HCT116 (cell line): ENCODE measurements at places on chromosomes 11 and 22. TPM values are rescaled to one million over a fixed set of nuclear protein-coding genes. Genes with fewer than 3 reads are reported as not detected.

DNA sequence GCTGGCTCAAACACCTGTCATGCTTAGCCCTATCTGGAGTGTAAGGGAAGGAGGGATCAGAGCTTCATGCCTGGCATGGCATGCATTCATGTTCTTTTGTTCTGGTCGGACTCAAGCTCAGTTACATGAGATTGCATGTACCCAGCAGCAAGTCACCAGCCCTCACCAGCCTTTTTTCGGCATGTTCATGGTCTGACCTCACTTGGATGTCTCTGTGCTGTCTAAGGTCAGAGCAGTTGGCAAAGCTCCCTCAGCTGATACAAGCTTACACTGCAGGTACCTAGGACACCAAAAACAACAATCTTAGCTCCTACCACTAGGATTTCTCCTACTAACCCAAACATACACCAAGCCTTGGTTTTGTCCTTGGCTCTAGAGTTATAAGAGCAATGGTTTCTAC is 152.6 kb downstream of the BARX2 start:
- no peak overlapping the region for H3K27ac ChIP-seq
- no peak for DNase-seq
- no peaks in the 10 kb centered on the region for H3K27me3 ChIP-seq
- no peaks in the 10 kb centered on the region for H3K36me3 ChIP-seq
- no peaks in the 10 kb centered on the region for H3K4me1 ChIP-seq

DNA sequence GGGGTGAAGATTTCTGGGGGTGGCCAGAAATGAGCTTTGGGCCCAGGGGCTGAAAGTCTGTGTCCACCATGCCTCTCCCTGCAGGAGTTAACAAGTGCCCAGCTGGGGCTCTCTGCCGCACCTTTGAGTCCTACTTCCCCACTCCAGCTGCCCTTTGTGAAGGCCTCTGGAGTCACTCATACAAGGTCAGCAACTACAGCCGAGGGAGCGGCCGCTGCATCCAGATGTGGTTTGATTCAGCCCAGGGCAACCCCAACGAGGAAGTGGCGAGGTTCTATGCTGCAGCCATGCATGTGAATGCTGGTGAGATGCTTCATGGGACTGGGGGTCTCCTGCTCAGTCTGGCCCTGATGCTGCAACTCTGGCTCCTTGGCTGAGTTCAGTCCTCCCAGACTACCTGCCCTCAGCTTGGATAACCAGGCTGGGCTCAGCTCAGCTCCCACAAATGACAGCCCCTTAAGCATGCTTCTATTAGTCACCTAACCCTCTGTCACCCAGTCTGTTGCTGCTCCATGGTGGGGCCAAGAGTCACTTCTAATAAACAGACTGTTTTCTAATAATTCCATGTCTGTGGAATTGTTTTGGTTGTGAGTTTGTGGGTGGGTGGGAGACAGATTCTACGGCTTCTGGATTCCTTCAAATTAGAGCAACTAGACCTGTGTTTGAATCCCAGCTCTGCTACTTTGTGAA is 3.0 kb upstream of the INPPL1 start:
- no peak for DNase-seq
- no peaks in the 10 kb centered on the region for H3K27me3 ChIP-seq
- peaks cover 21% of the 10 kb centered on the region for H3K4me1 ChIP-seq
- no peak overlapping the region for H3K4me3 ChIP-seq
- H3K36me3 ChIP-seq = no peaks in the 10 kb centered on the region

GRCh38 chr22:31987218-31987617 is 42.9 kb downstream of the YWHAH start:
- no peak overlapping the region for H3K4me3 ChIP-seq
- DNase-seq = no peak
- H3K4me1 ChIP-seq = no peaks in the 10 kb centered on the region
- no peaks in the 10 kb centered on the region for H3K36me3 ChIP-seq
- H3K27me3 ChIP-seq = no peaks in the 10 kb centered on the region; the same call in 1 of the 2 replicates

DNA sequence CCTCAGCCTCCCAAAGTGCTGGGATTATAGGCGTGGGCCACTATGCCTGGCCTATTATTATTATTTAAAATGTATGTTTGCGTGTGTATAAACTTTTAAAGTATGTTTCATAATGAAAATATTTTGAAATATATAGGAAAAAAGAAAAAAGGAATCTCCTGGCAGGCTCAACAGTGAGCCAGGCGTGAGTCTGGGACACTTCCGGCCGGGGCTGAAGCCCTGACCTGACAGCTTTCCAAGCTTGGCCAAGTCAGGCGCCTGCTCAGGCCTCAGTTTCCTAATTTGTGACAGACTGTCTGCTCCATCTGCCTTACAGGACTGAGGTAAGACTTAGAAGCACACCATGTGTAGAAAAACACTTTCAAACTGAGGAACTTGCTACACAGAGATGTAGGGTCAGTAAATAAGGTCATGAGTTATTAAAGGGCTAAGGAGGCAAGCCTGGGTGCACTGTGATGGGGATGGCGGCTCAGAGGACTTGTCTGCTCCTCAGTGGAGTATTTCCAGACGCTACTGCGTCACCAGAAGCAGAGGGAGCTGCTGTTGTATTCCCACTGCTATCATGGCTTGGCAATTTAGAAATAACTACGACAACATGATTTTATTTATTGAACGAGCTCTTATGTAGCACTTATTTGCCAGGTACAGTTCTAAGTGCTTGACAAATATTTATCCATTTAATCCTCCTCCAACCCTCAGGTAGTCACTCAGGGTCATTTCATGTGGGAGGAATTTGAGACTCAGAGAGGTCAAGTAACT is 100.1 kb downstream of the PRR5L start:
- no peak overlapping the region for H3K27ac ChIP-seq
- no peak overlapping the region for H3K4me3 ChIP-seq
- DNase-seq = no peak

- H3K27ac ChIP-seq = peak overlapping the region; percentile 70
- peak overlapping the region; percentile 34 for H3K4me3 ChIP-seq
- peaks cover 65% of the 10 kb centered on the region for H3K4me1 ChIP-seq
- H3K36me3 ChIP-seq = peaks cover 12% of the 10 kb centered on the region
- no peaks in the 10 kb centered on the region for H3K27me3 ChIP-seq
Observed at GRCh38 chr11:65551572-65552387, 6.4 kb downstream of the LTBP3 start.

DNA sequence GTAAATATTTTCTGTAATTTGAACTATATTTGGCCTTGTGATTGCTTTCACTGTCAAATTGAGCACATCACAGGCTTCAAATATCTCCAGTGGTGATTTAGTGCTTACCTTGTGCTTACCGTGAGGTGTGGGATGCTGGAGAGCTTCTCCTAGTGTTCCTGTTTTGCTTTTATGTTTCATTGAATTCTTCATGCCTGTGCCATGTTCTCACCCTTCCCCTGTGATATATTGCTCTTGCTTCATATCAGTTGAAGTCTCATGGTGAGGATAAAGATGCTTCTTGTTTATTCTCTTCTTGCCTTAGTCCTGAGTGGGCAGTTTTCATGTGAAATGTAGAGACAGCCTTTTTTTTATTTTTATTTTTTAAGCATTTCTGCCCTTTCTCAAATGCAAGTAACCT is 198.0 kb upstream of the PDGFD start:
- H3K27ac ChIP-seq = no peak overlapping the region
- H3K4me1 ChIP-seq = no peaks in the 10 kb centered on the region
- no peaks in the 10 kb centered on the region for H3K27me3 ChIP-seq
- DNase-seq = no peak
- H3K36me3 ChIP-seq = no peaks in the 10 kb centered on the region
- H3K4me3 ChIP-seq = no peak overlapping the region

- H3K36me3 ChIP-seq = no peaks in the 10 kb centered on the region
- H3K27me3 ChIP-seq = peaks cover 23% of the 10 kb centered on the region; the same call in 1 of the 2 replicates
- DNase-seq = no peak
- peaks cover 5% of the 10 kb centered on the region; the same call in 1 of the 2 replicates for H3K4me1 ChIP-seq
Observed at GRCh38 chr11:13954591-13954990, 7.9 kb upstream of the SPON1 start.

DNA sequence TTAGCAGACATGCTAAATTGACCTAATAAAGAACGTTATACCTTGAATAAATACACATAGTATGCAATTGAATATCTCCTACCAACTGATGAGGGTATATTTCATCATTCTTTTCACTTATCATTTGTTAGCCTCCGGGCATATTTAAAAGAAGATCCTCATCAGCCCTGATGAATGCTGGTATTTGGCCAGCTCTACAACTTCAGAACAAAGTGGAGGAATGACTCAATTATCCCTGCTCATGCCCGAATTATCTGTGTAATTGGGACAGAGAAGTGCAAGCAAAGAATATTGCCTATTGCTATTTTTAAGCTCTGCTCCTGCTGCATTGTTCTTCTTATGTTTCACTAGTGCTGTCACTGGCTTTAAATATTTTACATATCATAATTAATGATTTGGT is 622.1 kb downstream of the METTL15 start:
- no peaks in the 10 kb centered on the region for H3K4me1 ChIP-seq
- H3K27me3 ChIP-seq = no peaks in the 10 kb centered on the region
- no peaks in the 10 kb centered on the region for H3K36me3 ChIP-seq
- H3K27ac ChIP-seq = no peak overlapping the region
- DNase-seq = no peak

The OR8A1 gene
- not detected for total RNA-seq

The OR2AG1 gene
- not detected for total RNA-seq
